ENCODE measurements at places on chromosomes 11 and 22.
A peak's percentile ranks its signal among the peaks of the same experiment; 100 is the strongest.

DNA sequence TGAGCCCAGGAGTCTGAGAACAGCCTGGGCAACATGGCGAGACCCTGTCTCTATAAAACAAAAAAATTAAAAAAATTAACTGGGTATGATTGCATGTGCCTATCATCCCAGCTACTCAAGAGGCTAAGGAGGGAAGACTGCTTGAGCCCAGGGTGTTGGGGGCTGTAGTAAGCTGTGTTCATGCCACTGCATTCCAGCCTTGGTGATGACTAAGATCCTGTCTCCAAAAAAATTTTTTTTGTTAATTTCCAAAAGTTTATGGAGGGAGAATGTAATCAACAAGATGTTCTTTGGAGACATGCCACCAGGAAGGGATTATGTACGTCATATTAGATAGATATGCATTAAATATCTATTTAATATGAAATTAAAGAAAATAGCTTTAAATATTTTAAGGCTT is 267.5 kb downstream of the SBF2 start:
- no peak for DNase-seq

DNA sequence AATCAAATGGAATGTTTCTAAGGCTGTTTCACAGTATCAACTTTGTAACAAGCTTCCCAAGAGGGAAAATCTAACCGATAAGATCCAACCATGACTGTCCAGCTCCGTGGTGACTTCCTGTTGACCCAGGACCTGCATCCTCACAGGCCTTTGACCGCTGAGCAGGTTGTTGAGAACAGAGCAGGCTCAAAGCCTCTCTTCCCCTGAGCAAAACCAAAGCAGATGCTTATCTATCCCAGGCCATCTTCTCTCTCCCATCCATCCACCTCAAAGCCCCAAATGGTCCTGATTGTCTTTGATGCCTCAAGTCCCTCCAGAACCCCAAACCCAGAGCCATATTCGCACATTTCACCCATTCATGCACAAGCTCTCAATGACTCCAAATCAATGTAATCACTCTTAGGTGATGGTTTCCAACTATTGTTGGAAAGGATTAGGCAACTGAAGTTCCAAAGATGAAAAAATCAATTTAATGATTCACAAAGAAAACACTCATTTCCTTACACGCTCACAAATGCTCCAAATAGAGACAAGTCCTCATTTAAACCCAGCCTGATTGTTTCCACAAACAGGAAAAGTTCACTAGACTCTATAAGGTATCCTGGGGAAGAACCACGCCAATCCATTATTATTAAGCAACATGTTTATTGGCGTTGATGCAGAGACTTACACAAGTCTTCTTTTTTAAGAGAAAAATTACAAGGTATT is 48.7 kb downstream of the C11orf58 start:
- DNase-seq: no peak

DNA sequence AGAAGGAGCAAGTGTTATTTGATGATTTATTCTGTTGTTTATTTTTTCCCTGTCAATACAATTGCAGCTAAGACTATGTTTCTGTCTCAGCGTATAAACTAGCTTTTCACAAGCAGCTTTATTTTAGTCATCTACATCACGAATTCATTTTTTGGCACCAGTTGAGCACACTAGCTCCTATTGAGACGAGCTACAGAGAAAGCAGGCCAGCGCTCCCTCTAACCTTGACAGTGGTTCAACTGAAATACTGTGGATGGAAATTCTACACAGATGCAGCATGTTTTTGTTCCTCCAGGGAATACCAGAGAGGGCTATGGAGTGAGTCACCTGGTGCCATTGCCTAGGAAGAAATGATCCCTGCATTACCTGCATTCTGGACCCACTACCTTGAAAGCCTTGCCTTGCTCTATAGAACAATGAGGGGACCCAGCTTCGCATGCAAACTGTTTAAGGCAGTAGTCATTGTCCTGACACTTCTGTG is 108.2 kb upstream of the ARHGAP42 start:
- DNase-seq: no peak

- no peak for DNase-seq
Measured at GRCh38 chr22:36773935-36774334, 2.0 kb downstream of the IFT27 start.

DNA sequence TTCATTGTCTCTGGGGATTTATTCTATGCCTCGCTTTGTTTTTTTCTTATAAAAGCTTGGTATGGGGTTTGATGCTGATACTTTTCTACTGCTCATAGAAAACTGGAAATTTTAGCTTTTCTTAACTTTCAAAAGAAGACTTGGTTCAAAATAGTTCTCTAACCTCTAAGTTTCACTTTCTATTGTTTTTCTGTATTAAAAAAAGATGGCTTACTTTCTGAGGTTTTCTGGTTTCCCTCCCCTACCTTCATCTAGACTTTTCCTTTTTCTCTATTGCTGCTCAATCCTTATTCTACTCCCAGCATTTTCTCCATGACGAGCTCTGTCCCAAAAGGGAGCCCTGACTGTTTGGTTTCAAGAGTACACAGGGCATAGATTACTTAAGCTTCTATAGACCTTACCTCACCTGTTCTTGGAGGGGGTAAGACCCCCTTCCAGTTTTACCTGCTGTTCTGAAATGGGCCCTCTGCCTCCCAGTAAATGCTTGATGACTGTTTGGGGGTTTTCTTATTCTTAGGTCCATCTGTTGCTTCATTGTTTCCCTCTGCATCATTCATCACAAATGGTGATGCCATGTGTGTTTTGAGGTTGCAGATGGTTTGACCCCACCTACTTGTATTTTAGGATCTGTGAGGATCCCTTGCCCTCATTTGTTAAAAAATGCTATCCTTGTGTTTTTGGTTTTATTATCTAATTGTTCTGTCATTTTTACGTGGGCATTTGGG is 29.5 kb downstream of the DNHD1 start:
- DNase-seq: no peak

DNA sequence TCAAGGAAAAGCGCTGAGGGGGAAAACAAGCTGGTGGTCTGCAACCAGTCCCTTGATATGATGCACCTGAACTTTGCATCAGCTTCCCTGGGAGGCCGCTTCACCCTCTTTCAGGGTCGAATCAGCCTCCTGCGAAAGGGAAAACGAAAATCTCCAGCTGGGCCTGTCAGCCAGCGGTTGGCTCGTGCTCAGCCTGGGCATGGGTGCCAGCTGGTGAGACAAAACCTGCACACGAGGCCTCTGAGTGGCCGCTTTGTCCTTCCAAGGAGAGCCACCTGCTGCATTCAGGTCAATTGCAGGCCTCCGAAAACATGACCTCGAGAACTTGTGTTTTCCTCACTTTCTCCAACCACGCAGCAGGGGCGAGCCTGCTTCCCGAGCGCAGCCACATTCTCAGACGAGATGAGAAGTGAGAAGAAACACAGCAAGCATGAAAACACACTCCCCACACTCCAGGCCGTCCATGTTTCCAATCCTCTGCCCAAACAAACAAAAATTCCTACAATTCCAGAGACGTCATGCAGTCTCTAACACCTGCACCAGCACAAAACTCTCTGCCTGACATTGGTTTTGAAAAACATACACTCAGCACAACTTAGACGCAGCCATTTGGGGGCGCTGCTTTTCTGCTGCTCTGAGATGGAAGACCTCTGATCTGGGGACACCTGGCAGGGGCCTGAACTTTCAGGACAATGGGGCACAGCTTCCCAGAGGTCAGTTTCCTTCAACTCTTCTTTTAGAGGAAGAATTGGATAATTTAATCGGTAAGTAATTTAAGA is 77.1 kb downstream of the DHCR7 start:
- DNase-seq: no peak

DNA sequence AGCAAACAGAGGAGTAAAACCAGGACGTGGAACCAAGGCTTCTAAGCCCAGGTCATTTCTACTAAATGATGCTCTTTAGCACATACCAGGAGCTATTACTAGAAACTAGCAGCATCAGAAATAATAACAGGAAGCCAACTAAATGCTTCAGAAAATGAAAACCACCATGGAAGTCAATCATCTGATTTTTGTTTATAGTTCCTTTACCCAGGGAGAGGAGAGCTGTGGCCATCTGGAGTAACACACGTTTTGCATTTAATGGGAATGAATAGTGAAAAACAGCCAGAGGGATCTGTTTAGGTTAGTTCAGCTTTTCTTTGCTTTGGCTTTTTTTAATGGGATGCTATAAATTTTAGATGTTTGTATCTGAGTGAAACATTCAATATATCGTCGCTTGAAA is 250.7 kb upstream of the ARHGAP20 start:
- DNase-seq: no peak

DNA sequence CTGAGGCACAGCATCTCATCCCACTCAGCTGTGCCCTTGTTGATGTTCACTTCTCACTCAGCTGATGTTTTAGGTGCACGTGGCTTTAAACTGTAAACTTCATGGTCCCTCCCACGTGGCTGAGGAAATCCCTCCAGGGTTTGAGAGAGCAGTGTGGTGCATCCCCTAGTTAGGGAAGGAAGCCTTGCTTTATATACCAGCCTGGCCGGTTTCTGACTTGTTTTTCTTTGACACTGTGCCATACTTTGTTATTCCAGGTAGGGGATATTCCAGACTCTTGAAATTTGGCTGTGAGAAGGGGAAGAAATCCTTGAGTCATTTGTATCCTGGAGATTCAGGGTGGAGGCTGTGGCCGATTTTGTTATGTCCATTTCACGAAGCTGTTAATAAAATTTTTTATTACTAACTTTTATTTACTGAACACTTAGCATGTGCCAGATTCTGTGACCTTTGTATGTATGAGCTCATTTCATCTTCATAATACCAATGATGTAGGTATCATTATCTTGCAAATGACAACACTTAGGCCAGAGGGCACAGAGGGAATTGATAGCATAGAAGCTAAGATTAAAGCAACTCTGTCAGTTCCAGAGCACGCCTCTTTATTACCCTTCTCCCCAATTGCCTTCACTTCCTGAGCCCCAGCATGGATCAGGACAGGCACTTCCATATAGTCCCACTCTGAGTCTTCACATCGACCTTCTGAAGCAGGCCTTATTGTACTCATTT is 116.6 kb downstream of the NAV2 start:
- DNase-seq: no peak

DNA sequence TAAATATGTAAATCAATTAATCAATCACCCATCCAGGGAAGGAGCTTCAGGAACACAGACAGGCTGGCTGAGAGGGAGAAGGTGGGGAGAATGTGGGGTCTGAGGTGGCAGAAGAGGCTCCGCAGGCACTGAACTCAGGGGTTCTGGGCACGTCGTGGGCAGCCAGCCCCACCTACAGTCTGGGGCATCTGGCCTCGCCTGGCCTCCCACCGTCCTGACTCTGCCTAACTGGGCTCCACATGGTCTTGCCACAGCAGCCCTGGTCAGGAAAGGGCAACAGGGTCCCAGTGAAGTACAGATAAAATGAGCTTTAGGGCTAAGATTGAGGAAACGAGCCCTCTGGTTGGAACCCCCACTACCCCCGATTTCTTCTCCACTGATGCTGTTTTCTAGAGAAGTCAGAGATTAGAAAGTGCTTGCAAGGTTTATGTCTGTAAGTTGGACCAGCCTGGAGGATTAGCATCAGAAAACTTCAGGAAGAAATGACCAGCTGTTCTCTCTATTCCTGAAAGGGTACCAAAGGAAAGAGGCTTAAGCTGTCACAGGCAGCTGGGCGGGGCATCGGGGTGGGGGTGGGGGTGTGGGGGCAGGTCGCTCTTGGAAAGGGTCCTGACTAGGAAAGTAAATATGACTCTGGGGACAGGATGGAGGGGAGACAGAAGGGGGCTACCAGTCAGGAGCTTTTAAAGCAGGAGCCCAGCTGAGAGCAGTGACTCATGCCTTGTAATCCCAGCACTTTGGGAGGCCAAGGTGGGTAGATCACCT is 261.7 kb downstream of the BUD13 start:
- DNase-seq: peak; percentile 81

- DNase-seq: no peak
Measured at GRCh38 chr22:47205081-47205491, 442.6 kb downstream of the TBC1D22A start.

GRCh38 chr11:9905960-9906791 is 242.3 kb downstream of the SWAP70 start:
- no peak for DNase-seq

GRCh38 chr11:134226806-134227325 is 2.4 kb downstream of the VPS26B start:
- no peak for DNase-seq

GRCh38 chr11:30505603-30506002 is 80.5 kb downstream of the MPPED2 start:
- no peak for DNase-seq

- no peak for DNase-seq
Measured at GRCh38 chr11:130099356-130099755, 29.7 kb downstream of the APLP2 start.

GRCh38 chr22:46354176-46354992 is 18.9 kb downstream of the TRMU start:
- no peak for DNase-seq

GRCh38 chr11:116333001-116333535 is 439.7 kb downstream of the BUD13 start:
- no peak for DNase-seq

- DNase-seq: no peak
Measured at GRCh38 chr11:108733479-108734116, 68.7 kb downstream of the DDX10 start.

- no peak for DNase-seq
Measured at GRCh38 chr11:128467610-128468041, 119.7 kb downstream of the ETS1 start.

GRCh38 chr22:19429950-19430889 is 1.3 kb downstream of the HIRA start:
- no peak for DNase-seq

Measured in NCI-H524 (cell line).